ENCODE measurements at places on chromosomes 3 and 15.

- no peak for DNase-seq
Observed at GRCh38 chr3:38646062-38646461, 3.4 kb downstream of the SCN5A start.

DNA sequence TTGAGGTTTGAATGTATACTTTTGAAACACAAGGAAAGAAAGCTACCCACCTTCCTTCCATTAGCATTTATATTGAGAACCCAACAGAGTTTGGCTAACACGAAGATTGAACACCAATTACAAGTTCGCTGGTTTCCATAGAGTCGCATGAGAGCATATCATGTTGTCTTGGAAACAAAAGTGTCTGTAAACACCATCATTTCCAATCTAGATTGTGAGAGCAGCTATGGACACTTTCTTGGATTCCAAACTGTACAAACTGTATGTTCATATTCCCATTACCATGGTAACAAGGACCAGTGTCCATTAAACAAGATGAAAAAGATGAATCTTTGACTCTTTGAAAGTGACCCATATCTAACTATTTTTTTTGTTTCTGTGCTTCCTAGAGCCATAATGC is 529.9 kb upstream of the ROBO1 start:
- no peak for DNase-seq

GRCh38 chr15:64502551-64502950 is 42.2 kb downstream of the ZNF609 start:
- DNase-seq: no peak

- no peak for DNase-seq
Observed at GRCh38 chr3:175294793-175295192, 435.7 kb downstream of the NAALADL2 start.

GRCh38 chr15:100261302-100262240 is 80.2 kb downstream of the ADAMTS17 start:
- DNase-seq: no peak

GRCh38 chr15:57082054-57082728 is 163.7 kb downstream of the TCF12 start:
- no peak for DNase-seq

DNA sequence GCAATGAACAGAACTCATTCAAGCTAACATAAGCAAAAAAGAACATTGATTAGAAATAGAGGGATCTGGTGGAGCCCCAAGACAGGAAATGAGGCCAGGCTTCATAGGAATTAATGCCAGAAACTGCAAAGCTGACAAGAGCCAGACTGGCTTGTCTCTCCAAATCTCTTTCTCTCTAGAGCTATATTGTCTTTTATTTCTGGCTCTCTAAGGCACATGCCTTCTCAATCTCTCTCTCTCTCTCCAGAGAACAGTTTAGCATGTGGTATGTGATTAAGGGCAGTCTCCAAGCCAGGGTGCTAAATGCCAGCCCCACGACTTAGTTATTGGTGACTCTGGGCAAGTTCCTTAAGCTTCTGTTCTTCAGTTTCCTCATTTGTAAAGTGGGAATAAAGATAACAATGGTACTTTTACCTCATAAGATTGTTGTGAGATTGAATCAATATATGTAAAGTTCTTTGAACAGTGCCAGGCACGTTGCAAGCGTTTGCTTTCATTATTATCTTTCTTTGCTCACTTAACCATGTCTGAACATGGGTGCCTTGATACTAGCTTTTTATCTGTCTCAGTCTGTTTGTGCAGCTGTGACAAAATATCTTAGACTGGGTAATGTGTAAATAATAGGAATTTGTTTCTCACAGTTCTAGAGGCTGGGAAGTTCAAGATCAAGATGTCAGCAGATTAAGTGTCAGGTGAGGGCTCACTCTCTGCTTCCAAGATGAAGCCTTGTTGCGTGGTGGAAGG is 123.2 kb downstream of the BDH1 start:
- DNase-seq: no peak

DNA sequence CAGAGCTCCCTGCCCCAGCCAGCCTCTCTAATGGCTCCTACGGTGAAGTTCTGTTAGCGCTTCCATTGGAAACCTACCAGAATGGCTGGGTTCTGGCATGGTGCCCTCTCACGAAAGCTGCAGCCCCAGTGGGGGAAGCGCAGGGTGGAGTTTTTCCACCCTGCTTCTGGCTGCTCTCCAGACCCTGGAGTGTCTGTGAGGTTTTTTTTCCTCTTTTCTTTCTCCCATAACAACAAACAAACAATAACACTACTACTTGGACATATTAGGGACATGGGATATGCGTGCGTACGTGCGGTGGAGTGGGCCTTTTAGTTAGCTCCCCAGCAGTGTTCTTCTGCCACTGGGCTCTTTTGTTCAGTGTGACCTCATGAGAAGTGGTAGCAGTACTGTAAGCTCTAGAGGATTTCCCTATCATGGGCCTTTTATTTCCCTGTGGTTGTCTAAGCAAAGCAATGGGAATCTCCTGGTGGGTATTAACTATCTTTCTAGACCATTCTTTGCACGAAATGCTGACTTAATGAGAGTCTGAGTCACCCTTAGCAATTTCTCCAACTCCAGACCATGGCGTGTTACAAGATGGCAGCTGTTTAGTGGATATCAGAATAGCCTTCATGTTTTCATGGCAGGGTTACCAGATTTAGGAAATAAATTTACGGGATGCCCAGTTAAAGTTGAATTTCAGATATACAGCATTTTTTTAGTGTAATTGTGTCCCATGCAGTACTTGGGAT is 161.9 kb downstream of the FNDC3B start:
- DNase-seq: peak; percentile 86

- DNase-seq: no peak
Observed at GRCh38 chr3:45664578-45664977, 24.6 kb upstream of the SACM1L start.

- DNase-seq: no peak
Observed at GRCh38 chr3:76024640-76025039, 239.3 kb upstream of the ZNF717 start.

- DNase-seq: no peak
Observed at GRCh38 chr3:79672075-79672474, 95.7 kb downstream of the ROBO1 start.

DNA sequence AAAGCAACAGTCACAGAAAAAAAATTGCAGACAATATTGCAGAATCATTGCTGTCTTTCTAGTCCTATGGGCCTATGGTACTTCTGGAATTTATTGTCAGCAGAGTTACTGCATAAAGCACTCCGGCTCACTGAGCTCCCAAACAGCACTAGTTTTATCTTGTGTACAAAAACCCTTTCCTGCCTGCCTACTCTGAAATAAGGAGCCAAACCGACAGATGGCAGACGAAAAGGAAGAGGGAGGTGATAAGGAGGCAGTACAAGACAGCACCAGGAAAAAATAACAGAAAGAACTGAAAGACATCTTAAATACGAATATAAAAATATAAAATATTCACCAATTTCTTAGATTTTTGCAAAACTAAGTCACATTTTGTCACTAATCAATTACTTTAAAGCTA is 15.6 kb downstream of the HERC1 start:
- no peak for DNase-seq

DNA sequence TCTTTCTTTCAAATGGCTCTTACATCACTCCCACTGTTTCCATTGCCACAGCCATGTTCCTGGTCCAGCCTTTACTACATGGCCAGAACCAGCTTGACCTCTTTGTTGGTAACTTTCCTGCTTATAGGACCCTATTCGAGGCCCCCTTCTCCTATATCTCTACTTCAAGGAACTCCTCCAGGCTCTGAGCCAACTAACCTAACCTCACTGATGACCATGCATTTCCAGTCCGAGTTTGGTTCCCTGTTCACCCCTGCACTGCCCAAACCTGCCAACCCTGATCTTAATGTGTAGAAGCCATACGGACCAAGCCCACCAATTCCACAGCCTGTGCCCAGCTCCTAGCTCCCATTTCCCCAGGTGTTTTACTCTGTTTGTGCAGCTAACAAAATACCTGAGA is 38.4 kb upstream of the TIPARP start:
- no peak for DNase-seq

- DNase-seq: no peak
Observed at GRCh38 chr3:28606283-28606682, 257.7 kb upstream of the AZI2 start.

DNA sequence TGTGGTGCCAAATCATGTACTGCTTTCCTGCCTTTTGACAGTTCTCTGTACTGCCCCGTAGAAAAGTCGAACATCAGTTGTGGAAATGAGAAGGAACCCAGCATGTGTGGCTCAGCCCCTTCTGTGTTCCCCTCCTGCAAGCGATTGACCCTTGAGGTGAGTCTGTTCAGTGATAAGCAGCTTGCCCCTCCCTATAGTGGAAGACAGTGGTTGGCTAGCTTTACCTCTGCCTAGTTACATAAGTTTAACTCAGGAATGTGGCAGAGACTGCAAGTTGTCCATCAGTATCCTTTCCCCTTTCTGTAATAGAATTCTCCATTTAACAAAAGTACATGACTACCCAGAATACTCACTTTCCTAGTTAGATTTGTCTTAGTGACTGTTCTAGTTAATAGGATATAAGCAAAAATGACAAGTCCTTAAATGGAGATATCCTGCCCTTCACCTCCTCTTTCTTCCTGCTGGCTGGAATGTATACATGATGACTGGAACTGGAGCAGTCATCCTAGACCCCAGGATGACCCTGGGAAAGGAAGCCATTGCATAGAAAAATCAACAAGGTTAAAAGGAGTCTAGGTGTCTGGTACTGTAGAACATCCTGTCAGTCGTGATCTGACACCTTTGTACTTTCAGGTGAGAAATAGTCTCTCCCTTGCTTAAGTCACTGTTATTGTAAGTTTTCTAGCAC is 10.6 kb downstream of the SETMAR start:
- DNase-seq: no peak

- DNase-seq: no peak
Observed at GRCh38 chr3:38349684-38350359, 3.2 kb downstream of the XYLB start.

DNA sequence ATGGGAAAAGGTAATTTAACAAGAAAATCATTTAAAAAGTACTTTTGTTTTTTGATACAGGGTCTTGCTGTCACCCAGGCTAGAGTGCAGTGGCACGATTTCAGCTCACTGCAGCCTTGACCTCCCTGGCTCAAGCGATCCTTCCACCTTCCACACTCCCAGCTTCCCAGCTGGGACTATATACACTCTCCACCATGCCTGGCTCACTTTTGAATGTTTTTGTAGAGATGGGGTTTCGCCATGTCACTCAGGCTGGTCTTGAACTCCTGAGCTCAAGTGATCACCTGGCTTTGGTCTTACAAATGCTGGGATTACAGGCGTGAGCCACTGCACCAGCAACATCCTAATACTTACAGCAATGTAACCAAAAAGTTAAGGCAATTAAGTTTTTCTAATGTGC is 3.5 kb upstream of the ZBTB11 start:
- DNase-seq: no peak

GRCh38 chr3:144060881-144061280 is 89.3 kb downstream of the DIPK2A start:
- no peak for DNase-seq

- DNase-seq: no peak
Observed at GRCh38 chr3:192830291-192831110, 87.2 kb downstream of the MB21D2 start.

DNA sequence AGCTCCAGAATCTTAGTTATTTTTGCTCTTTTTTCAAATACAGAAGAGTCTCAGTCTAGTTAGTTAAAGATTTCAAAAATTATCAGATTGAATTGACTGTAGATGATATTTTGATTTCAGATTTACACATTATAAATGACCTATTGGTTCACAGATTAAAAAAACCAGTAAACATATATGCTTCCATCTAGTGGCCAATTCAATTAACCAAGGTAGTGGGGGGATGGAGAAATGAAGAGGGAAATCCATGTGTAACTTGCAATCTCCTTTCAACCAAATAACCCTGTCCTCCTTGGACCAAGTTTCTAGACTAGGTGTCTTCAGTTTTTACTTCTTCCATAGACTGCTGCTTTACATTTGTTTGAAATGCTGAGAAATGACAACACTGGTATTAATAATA is 789.8 kb downstream of the ROBO1 start:
- no peak for DNase-seq

DNA sequence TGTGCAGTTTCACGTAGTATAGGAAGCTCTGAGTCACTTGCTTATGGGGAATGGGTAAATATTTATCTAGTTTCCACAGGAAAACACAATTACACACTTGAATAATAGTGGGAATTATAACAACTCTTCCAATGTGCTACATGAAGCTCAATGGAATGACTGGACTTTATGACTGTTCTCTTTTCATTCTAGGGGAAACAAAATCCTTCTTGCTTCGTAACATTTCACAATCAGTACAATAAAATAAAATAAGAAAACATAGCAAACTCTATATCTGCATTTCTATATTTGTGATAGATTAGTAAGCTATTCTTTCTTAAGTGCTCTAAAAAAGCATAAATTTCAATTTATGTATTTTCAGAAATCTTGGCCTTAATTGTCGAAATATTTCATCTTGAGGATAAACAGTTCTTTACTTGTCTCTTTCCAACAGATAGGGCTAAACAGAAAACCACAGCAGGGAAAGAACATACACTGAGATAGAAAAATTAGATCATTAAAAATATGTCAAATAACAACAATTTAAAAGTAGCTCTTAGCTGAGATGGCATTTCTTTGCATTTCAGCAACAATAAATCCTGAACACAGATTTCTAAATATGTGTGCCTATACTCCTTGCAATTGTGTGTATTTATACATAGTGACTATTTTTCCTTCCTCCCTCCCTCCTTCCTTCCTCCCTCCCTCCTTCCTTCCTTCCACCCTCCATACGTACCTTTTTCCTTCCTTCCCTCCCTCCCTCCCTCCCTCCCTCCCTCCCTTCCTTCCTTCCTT is 395.5 kb upstream of the KCNMB2 start:
- no peak for DNase-seq

- no peak for DNase-seq
Observed at GRCh38 chr3:49248840-49249227, 28.2 kb downstream of the C3orf62 start.

DNA sequence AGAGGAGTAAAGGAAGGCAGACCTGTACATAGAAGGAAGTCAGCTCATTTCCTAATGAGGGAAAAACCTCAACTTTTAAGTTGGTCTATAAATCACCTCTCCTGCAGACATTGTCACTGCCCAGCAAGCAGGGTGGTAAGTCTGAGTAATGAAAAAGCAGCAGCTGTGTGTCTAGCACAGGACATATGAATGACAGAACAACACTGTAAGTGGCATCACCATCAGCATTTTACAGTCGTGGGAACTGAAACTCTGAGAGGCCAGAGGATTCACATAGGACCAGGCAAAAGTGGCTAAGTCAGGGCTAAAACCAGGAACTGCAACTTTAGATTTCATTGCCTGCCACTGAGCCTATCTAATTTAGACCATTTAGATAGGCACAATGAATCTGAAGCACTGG is 235.6 kb downstream of the CLSTN2 start:
- no peak for DNase-seq

DNA sequence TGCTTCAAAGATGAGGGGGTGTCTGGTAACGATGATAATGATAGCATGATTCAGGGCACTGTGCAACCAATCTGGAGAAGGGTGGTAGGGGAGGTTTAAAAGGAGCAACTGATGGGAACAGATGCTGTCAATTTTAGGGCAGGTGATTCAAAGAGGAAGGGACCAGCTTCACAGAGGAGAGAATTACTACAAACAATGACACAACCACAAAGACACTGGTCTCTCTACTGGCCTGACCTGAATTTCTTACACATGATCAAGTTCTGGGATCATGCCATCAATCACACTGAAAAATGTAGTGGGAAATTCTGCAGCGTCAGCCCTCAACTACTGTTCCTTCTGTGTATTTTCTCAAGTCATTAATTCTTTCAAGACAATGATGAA is 2.6 kb upstream of the CDV3 start:
- no peak for DNase-seq

- no peak for DNase-seq
Observed at GRCh38 chr3:131804565-131805133, 230.2 kb downstream of the CPNE4 start.

Measured in NCI-H1092 (cell line).